Lung (tissue), 17 donors: ENCODE measurements at places on chromosomes 3 and 15.

DNA sequence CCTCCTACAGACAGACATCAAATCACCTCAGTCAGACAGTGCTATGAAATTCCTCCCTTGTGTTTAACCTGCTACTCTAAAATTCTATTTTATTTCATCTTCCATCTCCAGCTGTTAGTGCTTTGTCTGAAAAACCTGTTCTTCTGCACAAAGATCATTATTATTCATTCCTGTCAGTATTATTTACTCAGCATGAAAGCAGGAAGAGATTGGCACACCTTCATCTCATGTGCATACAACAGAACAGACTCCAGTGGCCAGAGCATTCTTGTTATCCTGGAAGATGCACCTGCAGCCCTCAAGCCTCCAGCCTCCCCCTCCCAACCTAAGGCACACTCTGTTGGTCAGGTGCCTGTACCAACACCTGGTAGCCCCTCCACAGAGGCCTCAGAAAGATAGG is 1.8 kb upstream of the ROPN1B start:
- DNase-seq: no peak
- no peaks in the 10 kb centered on the region for H3K36me3 ChIP-seq
- no peak overlapping the region for H3K27ac ChIP-seq
- H3K27me3 ChIP-seq: no peaks in the 10 kb centered on the region
- H3K4me1 ChIP-seq: no peaks in the 10 kb centered on the region

GRCh38 chr15:34802803-34803750 is 7.7 kb upstream of the ACTC1 start:
- H3K36me3 ChIP-seq: no peaks in the 10 kb centered on the region
- no peaks in the 10 kb centered on the region for H3K27me3 ChIP-seq
- no peak overlapping the region for H3K4me3 ChIP-seq
- H3K27ac ChIP-seq: no peak overlapping the region
- H3K4me1 ChIP-seq: no peaks in the 10 kb centered on the region
- DNase-seq: peak; percentile 21

DNA sequence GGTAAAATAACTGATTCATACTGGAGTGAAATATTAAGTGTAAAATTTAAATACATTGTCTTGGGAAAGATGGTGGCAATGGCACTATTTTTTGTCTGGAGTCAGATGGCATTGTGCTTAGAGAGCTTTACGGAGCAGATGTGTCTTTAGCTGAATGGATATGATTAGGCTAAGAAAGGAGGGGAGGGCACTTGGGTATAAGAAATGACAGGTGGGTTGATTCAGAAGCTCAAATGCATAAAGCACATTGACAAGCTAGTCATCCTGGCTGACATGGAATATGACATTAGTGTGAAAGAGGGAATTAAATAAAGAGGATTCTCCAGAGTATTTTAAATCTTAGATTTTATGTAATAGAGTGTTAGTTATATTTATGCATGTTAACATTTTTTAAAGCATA is 570.1 kb upstream of the CBLB start:
- H3K27ac ChIP-seq: no peak overlapping the region
- H3K27me3 ChIP-seq: no peaks in the 10 kb centered on the region
- no peak overlapping the region for H3K4me3 ChIP-seq
- no peaks in the 10 kb centered on the region for H3K4me1 ChIP-seq
- no peaks in the 10 kb centered on the region for H3K36me3 ChIP-seq

GRCh38 chr3:192057261-192057660 is 596.3 kb downstream of the PYDC2 start:
- no peak overlapping the region for H3K4me3 ChIP-seq
- DNase-seq: no peak
- H3K36me3 ChIP-seq: no peaks in the 10 kb centered on the region
- H3K27ac ChIP-seq: no peak overlapping the region
- H3K27me3 ChIP-seq: no peaks in the 10 kb centered on the region

GRCh38 chr15:101174152-101174920 is 77.5 kb downstream of the CHSY1 start:
- H3K27me3 ChIP-seq: no peaks in the 10 kb centered on the region
- no peak for DNase-seq
- no peak overlapping the region for H3K4me3 ChIP-seq
- peaks cover 12% of the 10 kb centered on the region for H3K36me3 ChIP-seq
- H3K4me1 ChIP-seq: peaks cover 14% of the 10 kb centered on the region

- H3K27me3 ChIP-seq: no peaks in the 10 kb centered on the region
- no peak overlapping the region for H3K4me3 ChIP-seq
- DNase-seq: no peak
Measured at GRCh38 chr15:66476535-66476934, 21.0 kb downstream of the SNAPC5 start.

DNA sequence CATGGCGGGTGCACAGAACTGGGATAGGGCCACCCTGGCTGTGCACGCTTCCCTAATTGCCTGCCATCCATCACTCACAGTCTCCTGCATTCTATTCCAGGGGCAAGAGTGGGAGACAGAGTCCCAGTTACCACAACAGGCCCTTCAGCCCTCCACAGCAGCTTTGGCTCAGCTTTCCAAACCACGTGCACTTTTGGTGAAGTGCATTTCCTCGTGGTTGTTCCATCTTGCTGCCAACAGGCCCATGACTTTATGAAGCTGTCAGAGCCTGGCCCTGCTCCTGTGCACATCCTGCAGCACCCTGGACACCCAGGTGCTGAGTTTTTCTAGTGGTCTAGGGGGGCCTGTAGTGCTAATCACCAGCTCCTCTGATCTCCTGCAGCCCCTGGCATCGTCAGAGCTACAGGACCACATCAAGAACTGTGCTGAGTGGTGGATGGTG is 110.2 kb downstream of the ADCY5 start:
- peaks cover 4% of the 10 kb centered on the region for H3K4me1 ChIP-seq
- no peak for DNase-seq
- no peak overlapping the region for H3K4me3 ChIP-seq
- H3K27me3 ChIP-seq: no peaks in the 10 kb centered on the region
- H3K36me3 ChIP-seq: no peaks in the 10 kb centered on the region

- H3K4me3 ChIP-seq: no peak overlapping the region
- H3K27me3 ChIP-seq: no peaks in the 10 kb centered on the region
- H3K4me1 ChIP-seq: peaks cover 19% of the 10 kb centered on the region
- DNase-seq: no peak
- no peaks in the 10 kb centered on the region for H3K36me3 ChIP-seq
Measured at GRCh38 chr3:171873580-171873979, 30.4 kb downstream of the TMEM212 start.

- no peak overlapping the region for H3K27ac ChIP-seq
- H3K4me1 ChIP-seq: peaks cover 48% of the 10 kb centered on the region
- peaks cover 4% of the 10 kb centered on the region for H3K27me3 ChIP-seq
Measured at GRCh38 chr3:46895204-46895660, 17.7 kb downstream of the PTH1R start.
